ENCODE measurements at places on chromosomes 2 and 18. TPM values are rescaled to one million over a fixed set of nuclear protein-coding genes. Genes with fewer than 3 reads are reported as not detected.

DNA sequence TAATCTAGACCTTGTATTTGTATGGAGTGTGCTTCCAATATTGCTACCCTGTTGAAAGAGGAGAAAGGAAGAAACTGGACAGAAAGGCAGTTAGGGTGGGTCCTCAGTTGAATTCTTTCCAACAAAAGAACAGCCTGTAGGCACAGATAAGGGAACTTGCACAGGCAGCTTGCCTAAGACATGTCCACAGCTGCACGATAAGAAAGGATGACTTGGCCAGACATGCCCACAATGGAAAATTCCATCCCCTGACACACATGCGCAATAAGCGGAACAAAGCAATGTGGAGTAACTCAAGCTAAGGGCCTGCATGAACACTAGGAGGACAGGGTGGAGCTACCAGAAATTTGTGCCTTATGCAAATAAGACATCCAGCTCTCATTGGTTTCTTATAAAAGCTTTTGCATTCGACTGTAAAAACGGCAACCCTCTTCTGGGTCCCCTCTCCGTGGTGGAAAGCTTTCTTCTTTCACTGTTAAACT, 1084.7 kb upstream of the NXPH2 start:
- H3K4me3 ChIP-seq, result no peak overlapping the region
- no peak overlapping the region for H3K27ac ChIP-seq
- no peaks in the 10 kb centered on the region for H3K27me3 ChIP-seq
- no peak for DNase-seq
- no peaks in the 10 kb centered on the region for H3K4me1 ChIP-seq

GRCh38 chr2:167492486-167492885, 604.2 kb downstream of the XIRP2 start:
- no peak overlapping the region for H3K27ac ChIP-seq
- H3K4me3 ChIP-seq, result no peak overlapping the region
- no peak for DNase-seq
- no peaks in the 10 kb centered on the region for H3K36me3 ChIP-seq
- H3K27me3 ChIP-seq, result no peaks in the 10 kb centered on the region
- no peaks in the 10 kb centered on the region for H3K4me1 ChIP-seq

DNA sequence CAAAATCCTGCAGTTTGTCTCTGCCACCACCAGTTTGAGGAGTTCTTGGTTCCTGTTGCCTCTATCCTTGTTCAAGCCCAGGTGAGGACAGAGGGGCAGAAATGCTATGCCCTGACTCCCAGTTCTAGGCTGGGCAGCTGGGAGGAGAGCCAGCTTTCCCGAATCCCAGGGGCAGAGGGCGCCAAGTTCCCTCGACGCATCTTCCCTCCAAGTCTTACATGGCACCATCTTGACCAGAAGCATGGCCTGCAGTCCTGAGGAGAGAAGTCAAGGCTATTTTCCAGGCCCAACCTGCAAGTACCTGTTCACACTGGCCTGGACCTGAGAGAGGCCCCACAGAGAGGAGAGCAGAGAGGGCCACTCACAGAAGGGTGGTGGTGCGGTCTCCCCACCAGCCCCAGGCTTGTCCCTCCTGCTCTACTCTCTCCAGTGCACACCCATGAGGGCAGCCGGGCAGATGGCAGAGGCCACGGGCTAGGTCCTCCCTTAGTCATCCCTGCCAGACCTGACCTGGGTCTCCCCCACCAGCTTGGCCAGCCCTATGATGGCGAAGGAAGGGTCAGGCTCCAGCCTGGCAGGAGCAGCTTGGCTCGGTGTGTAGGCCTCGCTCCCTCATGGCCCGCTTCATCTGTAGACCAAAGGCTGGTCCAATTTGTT, 115.7 kb upstream of the MSTN start:
- H3K4me1 ChIP-seq, result peaks cover 16% of the 10 kb centered on the region
- no peak overlapping the region for H3K4me3 ChIP-seq
- no peak for DNase-seq
- H3K27me3 ChIP-seq, result no peaks in the 10 kb centered on the region

- H3K27ac ChIP-seq, result peak overlapping the region; percentile 73
- peaks cover 54% of the 10 kb centered on the region for H3K36me3 ChIP-seq
- no peak overlapping the region for H3K4me3 ChIP-seq
- H3K4me1 ChIP-seq, result peaks cover 56% of the 10 kb centered on the region
These were observed 56.0 kb downstream of the DGKD start for GRCh38 chr2:233410196-233410760.

DNA sequence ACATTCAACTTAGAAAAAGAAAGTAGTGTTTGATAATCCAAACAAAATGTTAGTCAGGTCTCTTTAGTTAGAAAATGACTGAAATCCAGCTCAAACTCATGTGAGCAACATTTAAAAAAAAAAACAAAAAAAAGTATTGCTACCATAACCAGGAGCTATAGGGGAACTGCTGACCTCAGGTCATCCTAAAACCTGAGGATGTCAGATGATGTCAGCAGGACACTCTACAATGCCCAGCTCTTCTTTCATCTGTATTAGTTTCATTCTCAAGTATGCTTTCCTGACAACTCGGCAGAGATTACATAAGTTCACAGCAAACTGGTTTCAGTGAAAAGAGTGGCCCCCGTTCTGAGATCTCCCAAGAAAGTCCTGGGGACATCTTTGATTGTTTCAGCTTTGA, 4.2 kb upstream of the ESCO1 start:
- no peaks in the 10 kb centered on the region for H3K27me3 ChIP-seq
- peaks cover 24% of the 10 kb centered on the region for H3K4me1 ChIP-seq
- no peak overlapping the region for H3K4me3 ChIP-seq
- H3K36me3 ChIP-seq, result no peaks in the 10 kb centered on the region
- DNase-seq, result no peak
- no peak overlapping the region for H3K27ac ChIP-seq

DNA sequence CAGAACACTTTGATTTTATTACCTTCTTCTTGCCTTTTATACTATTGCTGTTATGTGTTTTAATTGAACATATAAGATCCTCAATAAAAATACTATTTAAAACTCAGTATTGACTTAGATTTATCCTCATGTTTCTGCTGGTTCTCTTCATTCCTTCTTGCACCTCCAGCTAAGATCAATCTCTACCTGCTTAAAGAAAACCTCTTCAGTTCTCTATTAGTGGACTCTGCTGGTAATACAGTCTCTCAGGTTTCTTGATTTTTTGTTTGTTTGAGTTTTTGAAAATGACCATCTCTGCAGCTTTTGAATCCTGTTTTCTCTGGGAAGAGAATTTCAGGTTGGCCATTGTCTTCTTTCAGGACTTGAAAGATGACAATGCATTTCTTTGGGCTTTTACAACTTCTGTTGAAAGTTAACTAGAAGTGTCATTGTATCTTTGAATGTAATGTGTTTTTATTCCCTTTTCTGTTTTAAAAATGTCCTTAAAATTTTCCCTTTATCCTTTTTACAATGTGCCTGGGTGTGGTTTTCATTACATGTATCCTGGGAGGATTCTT, 29.8 kb upstream of the TMEM131 start:
- H3K4me3 ChIP-seq, result no peak overlapping the region
- peaks cover 63% of the 10 kb centered on the region for H3K4me1 ChIP-seq
- DNase-seq, result no peak
- no peaks in the 10 kb centered on the region for H3K27me3 ChIP-seq
- H3K27ac ChIP-seq, result peak overlapping the region; percentile 80

DNA sequence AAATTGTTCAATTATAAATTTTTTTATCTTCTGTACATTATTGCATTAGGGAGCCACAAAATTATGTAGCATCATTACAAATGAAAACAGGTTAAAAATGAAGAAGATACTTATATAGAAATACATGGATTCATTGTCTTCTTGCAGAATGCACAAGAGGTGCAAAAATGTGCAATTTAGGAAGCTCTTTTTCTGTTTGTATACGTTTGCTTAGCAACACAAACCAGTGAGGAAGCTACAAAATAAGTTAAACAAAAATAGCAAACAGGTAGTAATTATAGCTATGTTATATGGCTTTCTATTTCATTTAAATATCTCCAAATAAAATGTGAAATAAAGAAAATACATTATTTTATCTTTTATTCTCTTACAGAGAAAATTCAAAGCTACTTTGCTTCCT, 177.6 kb upstream of the SESTD1 start:
- no peak overlapping the region for H3K4me3 ChIP-seq
- H3K27ac ChIP-seq, result no peak overlapping the region
- no peak for DNase-seq
- no peaks in the 10 kb centered on the region for H3K36me3 ChIP-seq
- H3K27me3 ChIP-seq, result peaks cover 8% of the 10 kb centered on the region
- no peaks in the 10 kb centered on the region for H3K4me1 ChIP-seq

DNA sequence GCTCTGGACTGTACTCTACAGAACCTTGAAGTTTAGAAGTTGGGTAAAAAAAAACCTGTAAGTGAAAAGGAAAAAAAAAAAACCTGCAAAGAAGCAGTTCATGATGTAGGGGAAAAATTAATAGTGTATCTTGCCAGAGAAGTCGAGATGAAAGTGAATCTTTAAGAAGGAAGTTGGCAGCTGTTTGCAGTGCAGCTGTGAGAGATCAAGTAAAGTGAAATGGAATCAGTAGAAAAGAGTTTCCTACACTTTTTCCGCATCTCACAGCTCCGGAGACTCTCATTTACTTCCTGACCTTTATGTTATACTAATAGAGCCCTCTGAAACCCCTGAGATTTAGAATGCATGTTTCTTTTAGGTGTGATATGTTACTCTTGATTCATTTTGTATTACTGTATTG, 19.2 kb downstream of the RNMT start:
- no peak overlapping the region for H3K27ac ChIP-seq
- H3K4me3 ChIP-seq, result no peak overlapping the region
- peaks cover 8% of the 10 kb centered on the region for H3K36me3 ChIP-seq

GRCh38 chr18:11974741-11975325, 6.5 kb upstream of the IMPA2 start:
- H3K36me3 ChIP-seq, result no peaks in the 10 kb centered on the region
- H3K27me3 ChIP-seq, result no peaks in the 10 kb centered on the region
- no peak overlapping the region for H3K4me3 ChIP-seq

DNA sequence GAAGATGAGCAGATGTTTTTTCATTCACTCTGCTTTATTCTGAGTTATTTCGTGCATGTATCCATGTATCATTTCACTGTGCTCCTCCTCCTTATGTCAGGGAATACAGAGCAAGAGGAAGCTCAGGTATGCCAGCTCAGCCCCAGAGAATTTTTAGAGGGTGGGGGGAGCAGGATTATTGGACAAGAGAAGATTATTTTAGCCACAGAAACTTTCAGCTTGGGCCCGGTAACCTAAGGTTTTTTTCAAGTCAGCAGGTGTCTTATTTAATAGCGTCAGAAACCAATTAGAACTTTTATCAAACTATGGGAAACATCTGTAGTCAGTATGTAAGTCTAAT, 232.9 kb upstream of the SIX3 start:
- peaks cover 52% of the 10 kb centered on the region for H3K4me1 ChIP-seq
- H3K36me3 ChIP-seq, result no peaks in the 10 kb centered on the region
- peak overlapping the region; percentile 61 for H3K4me3 ChIP-seq
- peak overlapping the region; percentile 80 for H3K27ac ChIP-seq
- no peaks in the 10 kb centered on the region for H3K27me3 ChIP-seq

DNA sequence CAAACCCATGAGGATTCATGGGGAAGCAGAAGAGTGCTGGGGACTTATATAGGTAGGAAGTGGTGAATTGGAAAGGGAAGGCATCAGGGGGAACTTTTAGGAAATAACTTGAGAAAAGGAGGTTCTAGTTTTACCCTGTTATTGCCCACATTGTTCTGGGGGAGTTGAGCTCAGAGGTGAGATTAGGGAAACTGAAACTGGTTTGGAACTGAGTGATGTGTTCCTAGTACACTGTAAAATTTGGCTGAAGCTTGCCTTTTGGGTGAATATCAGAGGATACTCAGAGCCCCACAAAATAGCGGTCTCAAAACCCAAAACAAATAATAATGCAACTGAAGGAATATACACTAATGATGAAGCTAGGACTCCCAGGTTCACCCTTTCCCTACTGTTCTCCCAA, 39.6 kb upstream of the APOB start:
- no peaks in the 10 kb centered on the region for H3K4me1 ChIP-seq
- no peak for DNase-seq
- no peak overlapping the region for H3K27ac ChIP-seq
- H3K27me3 ChIP-seq, result no peaks in the 10 kb centered on the region
- H3K36me3 ChIP-seq, result no peaks in the 10 kb centered on the region

DNA sequence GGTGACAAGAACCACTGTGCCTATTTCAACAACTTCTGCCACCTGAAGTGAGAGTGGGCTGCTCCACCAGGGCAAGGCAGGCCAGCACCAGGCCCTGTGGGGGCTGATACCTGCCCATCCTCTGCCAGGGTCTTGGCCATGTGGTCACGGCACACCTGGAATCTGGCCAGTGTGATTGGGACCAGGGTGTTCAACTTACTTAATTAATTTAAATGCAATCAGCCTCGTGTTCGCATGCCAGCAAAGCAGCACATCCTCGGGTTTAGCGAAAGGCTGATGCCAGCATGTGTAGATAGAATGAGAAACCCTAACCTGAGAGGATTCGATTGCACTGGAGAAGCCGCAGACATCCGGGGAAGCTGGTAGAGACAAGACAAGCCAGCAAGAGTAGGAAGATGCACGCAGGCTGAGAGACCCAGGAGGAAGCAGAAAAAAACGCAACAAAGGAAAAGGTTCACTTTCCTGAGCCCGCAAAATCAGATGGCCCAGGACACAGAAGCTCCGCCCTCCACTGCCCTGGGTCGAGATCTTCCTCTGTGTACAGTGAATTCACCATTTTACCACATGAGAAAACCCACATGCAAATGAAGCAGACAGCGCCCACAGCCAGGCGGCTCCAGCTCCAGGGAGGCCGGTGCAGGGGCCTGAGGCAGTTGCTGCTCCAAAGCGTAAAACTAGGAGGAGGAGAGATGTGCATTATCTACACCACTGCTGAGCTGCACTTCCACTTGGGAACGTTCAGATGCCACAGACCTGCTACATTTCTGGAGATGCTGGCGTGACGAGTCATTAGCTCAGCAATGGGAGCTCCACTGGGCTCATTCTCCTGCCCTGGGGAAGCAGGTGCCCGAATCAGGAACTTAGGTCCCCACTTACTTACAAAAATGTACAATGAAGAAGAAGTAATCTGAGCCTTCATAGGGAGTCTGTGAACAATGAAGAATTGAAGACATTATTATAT, 92.1 kb downstream of the TMEM18 start:
- peak; percentile 53 for DNase-seq
- H3K27ac ChIP-seq, result no peak overlapping the region
- H3K27me3 ChIP-seq, result no peaks in the 10 kb centered on the region
- no peak overlapping the region for H3K4me3 ChIP-seq
- H3K4me1 ChIP-seq, result peaks cover 10% of the 10 kb centered on the region

- H3K27me3 ChIP-seq, result no peaks in the 10 kb centered on the region
- H3K4me3 ChIP-seq, result no peak overlapping the region
- no peaks in the 10 kb centered on the region for H3K36me3 ChIP-seq
- DNase-seq, result no peak
- no peaks in the 10 kb centered on the region for H3K4me1 ChIP-seq
- no peak overlapping the region for H3K27ac ChIP-seq
These were observed 600.0 kb downstream of the SLC4A3 start for GRCh38 chr2:220227266-220227920.

- no peak for DNase-seq
- peaks cover 16% of the 10 kb centered on the region for H3K4me1 ChIP-seq
- no peaks in the 10 kb centered on the region for H3K27me3 ChIP-seq
- no peak overlapping the region for H3K27ac ChIP-seq
- H3K36me3 ChIP-seq, result no peaks in the 10 kb centered on the region
These were observed 118.2 kb downstream of the ZNF516 start for GRCh38 chr18:76376668-76377358.

- no peak for DNase-seq
- H3K27me3 ChIP-seq, result no peaks in the 10 kb centered on the region
- H3K4me3 ChIP-seq, result no peak overlapping the region
- no peak overlapping the region for H3K27ac ChIP-seq
- H3K36me3 ChIP-seq, result peaks cover 28% of the 10 kb centered on the region
These were observed 126.2 kb upstream of the EML6 start for GRCh38 chr2:54597153-54597848.

The AMMECR1L gene
- 15.8 TPM for total RNA-seq

The RAMP1 gene
- 12.4 TPM for total RNA-seq

The MDH1B gene
- 0.34 TPM for total RNA-seq

The FNDC4 gene
- total RNA-seq, result not detected
